Activated CD8-positive, alpha-beta memory T cell treated with anti-CD3 and anti-CD28 coated beads for 4 hours (primary cell): ENCODE measurements at places on chromosomes 5 and 9.

GRCh38 chr5:84411832-84412605, 27.3 kb upstream of the EDIL3 start:
- no peak for DNase-seq

GRCh38 chr9:118686959-118687358, 682.3 kb downstream of the BRINP1 start:
- no peak for DNase-seq

- no peak for DNase-seq
Measured at GRCh38 chr5:170642066-170642735, 138.4 kb downstream of the KCNIP1 start.

GRCh38 chr5:55868846-55869245, 17.7 kb downstream of the IL31RA start:
- DNase-seq, result no peak

DNA sequence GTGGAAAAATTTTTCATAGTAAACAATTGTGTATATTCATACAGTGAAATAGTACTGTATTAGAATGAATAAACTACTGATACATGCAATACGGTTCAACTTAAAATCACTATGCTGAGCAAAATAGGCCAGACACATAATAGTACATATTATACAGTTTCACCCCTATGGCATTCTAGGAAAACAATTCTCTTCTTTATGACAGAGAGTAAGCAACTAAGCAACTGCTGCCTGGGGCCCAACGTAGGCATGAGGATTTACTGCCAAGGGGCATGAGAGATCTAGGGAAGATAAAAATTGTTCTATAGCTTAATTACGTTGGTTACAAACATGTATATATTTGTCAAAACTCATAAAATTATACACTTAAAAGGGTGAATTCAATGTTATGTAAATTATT, 180.2 kb downstream of the DRD1 start:
- DNase-seq, result no peak

GRCh38 chr9:35353731-35354365, 136.1 kb upstream of the RUSC2 start:
- DNase-seq, result no peak

DNA sequence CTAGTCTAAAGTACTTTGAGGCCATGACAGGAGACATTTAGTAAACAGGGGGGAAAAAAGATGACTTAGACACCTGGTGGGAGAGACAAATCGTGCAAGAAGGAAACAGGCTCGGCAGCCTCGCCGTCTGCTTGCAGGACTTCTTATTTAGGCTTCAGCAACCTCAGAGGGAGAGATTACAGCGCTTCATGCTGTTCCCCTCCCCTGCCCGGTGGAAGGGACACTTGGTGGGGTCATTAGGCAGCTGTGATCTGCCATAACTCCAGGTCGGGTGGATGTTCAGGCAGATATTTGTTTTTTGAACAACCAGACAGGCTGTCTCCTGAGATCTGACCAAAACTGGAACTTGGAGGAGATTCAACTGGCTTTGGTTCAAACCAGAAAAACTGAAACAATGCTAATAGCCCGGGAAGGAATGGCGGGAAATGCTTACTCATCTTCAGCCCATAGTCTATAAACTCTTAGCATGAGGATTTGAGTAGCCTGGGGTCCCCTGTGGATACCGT, 38.1 kb upstream of the CD180 start:
- DNase-seq, result no peak

- no peak for DNase-seq
Measured at GRCh38 chr5:63220244-63220643, 641.6 kb downstream of the LRRC70 start.

DNA sequence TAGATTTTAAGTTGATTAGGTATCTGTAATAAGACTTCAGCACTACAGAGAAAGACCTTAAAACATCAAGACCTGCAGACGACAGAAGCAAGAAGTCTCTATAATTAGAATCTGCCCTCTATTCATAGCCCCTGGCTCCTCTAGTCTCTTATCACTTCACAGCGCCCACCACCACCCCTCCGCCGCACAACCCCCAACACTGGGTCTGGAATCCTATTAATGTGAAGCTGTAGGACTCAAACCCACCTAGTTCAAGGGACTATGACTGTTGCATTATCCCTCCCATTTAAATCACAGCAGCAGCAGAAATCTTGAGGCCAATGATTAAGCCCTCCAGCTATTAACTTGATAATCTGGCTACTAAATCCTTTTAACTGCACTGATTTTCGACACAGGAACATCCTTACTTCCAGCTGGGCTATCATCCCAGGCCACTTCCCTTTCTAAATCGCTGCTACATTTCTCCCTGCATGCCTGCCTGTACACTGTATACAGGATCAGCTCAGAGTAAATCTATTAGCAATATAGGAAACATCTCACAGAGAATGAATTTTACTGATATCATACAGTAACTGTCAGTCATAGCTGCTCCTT, 159.5 kb upstream of the GRAMD2B start:
- DNase-seq, result no peak

GRCh38 chr9:90593646-90594045, 49.0 kb downstream of the DIRAS2 start:
- DNase-seq, result no peak

GRCh38 chr9:99357575-99357974, 135.5 kb downstream of the SEC61B start:
- no peak for DNase-seq

DNA sequence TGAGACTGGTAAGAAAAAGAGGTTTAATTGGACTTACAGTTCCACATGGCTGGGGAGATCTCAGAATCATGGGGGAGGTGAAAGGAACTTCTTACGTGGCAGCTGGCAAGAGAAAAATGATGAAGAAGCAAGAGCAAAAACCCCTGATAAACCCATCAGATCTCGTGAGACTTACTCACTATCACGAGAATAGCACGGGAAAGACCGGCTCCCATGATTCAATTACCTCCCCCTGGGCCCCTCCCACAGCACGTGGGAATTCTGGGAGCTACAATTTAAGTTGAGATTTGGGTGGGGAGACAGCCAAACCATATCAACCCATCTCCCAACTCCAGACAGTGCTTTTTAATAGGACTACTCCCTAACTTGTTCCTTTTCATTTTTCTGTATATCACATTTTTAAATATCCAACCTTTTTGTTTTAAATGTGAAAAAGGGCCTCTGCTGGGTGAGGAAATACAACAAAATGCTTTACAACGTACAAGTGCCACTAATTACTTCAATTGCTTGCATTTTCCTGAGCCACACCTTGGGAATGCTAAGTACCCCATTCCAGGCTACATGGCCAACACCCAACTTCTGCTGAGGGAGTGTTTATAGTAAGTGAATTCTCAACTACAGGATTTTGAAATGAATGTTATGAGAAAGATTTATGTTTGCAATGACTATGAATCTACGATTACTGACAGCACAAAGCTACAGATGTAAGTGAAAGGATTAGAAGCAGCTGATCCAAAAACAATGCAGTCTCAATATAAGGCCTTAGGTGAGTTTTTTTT, 294.1 kb upstream of the CD180 start:
- DNase-seq, result no peak

DNA sequence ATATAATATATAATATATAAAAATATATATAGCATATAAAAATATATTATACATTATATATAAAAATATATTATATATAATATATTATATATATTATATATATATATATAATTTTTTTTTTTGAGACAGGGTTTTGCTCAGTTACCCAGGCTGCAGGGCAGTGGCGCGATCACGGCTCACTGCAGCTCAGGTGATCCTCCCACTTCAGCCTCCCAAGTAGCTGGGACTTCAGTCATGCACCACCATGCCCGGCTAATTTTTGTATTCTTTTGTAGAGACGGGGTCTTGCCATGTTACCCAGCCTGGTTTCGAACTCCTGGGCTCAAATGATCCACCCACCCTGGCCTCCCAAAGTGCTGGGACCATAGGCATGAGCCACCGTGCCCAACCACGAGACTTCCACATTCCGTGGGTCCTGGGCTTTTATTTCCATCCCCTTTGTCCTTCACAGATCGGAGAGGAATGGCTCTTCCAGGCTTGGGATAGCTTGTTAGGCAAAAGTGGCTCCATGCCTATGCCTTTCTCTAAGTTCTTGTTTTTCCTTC, 62.0 kb upstream of the IER5L start:
- DNase-seq, result no peak

- DNase-seq, result no peak
Measured at GRCh38 chr9:137485343-137486140, 26.4 kb upstream of the NSMF start.

- DNase-seq, result no peak
Measured at GRCh38 chr9:124137009-124137943, 120.5 kb upstream of the NEK6 start.

GRCh38 chr9:35697486-35697885, 7.8 kb upstream of the TPM2 start:
- DNase-seq, result no peak

DNA sequence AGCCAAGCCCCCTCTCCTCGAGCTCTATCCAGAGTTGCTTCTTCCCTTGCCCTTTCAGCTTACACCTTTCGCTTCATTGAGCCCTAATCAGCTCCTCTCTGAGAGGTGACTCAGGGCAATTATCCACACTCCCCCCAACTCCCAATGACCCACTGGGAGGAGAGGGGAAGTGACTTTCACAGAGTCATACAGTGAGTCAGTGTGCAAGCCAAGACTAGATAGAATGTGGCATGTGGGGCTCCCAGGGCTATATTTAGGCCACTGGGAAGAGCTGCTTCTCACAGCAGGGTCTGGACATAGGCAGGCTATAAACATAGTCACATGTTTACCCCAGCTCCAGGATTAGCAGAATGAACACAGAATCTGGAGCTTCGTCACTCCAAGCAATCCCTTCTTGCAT, 57.4 kb downstream of the NRG2 start:
- DNase-seq, result no peak

DNA sequence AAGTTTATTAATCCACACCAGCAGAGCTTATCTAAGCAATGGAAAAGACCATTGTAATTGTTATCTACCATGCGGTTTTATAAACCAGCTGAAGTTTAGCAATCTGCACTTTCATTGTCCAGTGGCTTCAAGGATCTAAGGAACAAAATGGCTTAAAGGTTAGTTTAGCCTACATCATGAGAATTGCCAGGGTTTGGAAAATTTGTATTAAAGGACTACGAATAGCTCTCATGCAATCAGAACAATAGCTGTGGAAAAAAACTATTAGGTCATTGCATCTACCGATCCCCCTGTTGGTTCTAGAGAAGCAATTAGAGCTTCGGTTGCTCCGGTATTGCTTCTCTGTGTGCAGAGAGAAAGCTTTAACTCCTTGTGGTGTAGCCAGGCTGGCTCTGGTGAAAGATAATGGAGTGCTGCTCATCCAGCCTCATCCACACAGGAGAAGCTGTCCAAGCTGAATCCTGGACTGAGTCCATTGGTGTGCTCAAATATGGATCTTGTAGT, 86.3 kb upstream of the SLC12A2 start:
- DNase-seq, result no peak

DNA sequence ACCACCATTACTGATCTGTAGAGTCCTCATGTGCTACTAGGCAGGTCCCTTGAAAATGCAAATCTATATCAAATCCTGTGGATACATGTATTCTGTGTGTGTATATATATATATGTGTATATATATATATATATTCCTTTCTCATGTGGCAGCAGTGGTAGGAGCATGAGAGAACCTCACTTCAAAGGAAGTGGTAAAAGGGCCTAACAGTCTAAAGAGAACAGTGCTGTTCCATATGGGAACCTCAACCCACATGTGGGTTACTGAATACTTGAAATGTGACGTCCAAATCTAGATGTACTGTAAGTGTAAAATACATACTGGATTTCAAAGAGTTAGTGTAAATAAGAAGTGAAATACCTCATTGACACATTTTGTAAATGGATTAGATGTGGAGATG, 5.4 kb downstream of the SLC46A2 start:
- DNase-seq, result no peak

DNA sequence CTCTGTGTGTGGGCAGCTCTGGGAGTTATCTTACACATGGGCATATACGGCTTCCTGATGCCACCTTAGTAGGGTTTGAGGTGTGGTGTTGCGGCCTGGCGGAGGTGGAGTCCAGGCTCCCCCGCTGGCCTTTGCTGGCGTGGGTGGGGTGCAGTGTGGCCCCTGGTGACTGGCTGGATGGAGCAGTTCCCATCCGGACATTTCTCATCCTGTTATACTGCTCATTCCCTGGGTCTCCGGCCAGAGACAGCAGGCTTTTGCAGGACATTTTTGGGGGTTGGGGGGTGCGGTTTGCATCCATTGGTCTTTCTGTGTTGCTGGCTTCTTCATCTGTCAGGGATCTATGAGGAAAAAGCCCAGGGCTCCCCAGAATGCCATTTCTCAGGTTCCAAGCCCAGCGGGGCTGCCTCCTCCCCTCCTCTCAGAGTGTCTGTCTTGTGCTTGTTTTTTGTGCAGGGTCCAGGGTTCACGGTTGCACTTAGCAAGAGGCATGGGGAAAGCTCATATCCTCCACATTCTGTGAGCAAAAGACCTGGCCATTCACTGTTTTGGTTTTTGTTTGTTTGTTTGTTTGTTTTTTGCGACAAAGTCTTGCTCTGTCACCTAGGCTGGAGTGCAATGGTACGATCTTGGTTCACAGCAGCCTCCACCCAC, 22.3 kb downstream of the NDUFS6 start:
- DNase-seq, result no peak

DNA sequence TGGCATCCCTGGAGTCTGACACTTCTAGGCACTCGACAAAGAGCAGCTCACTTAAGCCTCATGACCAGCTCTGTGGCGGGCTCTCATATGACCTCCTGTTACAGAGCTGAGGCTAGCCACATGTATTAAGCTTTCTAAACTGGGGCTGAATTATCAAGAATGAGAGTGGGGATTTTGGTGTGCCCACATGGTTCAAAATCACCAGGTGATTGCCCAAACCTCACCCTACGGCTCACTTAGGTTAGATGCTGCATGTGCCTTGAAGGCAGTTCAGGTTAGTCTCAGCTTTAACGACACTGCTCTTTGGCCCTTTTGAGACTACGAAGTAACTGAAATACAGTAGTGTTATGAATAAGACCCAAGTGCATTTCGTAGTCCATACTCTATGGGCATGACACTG, 39.4 kb upstream of the SMIM32 start:
- no peak for DNase-seq

DNA sequence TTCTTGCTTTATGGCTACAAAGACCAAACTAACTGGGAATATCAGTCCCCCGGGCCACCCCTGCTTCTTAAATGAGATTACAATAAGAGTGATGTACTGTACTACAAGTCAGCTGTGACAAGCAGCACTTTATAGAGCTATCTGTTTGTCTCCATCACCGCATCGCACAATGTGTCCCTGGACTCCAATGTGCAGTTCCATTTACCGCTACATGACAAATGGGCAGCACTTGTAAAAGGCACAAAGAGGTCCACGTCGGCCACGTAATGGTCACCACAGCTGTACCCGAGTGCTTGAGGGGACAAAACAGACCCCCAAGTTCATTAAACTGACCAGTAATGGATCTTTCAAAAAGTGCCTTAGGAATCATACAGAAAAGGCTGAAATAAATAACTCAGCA, 54.1 kb downstream of the PSMB7 start:
- no peak for DNase-seq

GRCh38 chr9:16637218-16637617, 233.3 kb downstream of the BNC2 start:
- no peak for DNase-seq

DNA sequence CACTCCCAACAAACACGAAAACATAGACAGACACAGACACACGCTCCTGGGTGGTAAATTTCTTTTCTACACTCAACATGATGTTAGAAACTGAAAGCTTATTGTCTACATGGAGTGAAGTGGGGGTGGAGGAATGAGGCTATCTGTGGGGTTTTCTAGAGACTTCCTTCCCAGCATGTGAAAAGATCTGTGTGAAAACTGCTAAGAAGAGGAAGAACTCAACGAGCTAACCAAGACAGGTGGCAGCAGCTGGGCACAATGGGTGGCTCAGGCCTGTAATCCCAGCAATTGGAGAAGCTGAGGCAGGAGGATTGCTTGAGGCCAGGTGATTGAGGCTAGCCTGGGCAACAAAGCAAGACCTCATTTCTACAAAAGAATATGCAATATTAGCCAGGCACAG, 7.6 kb downstream of the FYB1 start:
- no peak for DNase-seq
